ENCODE measurements at places on chromosomes 11 and 22.

GRCh38 chr11:115497303-115497702, 6.9 kb downstream of the CADM1 start:
- DNase-seq = no peak

DNA sequence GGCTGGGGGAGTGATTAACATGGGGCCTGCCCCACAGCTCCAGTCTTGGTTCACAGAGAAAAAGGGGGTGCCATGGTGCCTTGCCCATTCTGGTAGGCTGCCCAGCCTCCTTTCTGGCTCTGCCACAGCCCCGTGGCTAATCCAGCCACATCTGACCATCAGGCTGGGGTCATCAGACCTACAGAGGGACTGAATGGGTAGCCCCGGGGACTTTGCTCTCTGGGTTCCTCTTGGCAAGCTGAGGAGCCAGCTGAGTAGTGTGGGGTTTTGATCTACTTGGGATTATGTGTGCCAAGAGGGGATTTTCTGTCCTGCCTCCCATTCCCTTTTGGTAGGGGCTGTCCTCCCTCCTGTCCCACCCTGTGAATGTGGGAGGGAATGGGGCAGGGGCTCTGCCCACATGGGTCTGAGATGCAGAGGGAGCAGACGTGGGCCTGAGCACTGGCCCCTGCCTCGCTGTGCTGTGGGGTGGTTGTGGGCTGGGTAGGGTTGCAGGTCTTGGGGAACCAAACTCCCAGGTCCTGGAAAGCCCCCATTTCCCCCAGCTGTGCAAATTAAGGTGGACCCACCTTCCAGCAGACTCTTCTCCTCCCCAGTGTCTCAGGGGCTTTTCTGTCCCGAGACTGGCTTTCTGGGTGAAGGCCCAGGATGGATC, 32.0 kb downstream of the CD82 start:
- DNase-seq = no peak

DNA sequence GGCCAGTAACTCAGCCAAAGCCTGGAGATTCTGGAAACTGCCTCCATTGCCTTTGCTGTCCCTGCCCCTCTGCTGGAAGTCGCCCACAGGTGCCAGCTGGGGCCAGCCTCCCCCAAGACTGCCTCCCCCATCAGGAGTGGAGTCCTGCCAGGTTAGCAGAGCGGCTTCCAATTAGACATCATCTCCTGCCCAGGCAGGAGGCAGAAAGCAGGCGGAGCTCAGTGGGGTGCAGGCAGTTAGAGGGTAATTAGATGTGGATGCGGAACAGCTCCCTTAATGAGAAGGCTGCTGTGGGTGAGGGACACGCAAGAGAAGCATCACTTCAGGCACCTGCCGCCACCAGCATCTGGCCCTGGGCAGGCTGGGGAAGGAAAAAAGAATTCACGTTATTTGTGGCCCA, 90.9 kb upstream of the TP53I11 start:
- DNase-seq = no peak

DNA sequence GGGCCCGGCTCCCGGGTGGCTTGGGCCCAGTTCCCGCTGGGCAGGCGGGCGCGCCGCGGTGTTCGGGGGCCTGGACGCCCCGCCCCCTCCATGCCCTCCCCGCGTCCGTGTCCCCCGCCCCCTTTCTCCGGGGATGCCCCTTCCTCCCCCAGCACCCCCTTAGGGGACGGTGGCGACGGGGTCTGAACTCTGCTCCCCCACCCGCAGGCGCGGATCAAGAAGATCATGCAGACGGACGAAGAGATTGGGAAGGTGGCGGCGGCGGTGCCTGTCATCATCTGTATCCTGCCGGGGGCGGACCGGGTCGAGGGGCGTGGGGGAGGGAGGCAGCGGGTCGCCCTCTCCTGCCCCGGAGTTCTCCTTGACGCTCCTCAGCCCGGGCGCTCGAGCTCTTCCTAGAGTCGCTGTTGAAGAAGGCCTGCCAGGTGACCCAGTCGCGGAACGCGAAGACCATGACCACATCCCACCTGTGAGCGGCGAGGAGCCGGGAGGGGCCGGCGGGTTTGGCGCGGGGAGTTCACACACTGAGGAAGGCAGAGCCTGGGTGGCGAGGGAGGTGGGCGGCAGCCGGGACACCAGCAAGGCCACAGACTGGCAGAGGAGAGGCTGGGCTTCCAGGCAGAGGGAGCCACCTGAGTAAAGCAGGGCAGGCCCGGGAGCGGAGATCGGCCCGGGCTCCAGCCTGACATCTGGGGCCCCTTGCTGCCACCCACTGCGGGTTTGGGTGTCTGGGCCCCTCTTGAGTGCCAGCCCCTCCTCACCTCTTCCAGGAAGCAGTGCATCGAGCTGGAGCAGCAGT, 546 bp downstream of the DRAP1 start:
- peak; percentile 32 for DNase-seq
